ENCODE measurements at places on chromosomes 5 and 9.
A peak's percentile ranks its signal among the peaks of the same experiment; 100 is the strongest.

DNA sequence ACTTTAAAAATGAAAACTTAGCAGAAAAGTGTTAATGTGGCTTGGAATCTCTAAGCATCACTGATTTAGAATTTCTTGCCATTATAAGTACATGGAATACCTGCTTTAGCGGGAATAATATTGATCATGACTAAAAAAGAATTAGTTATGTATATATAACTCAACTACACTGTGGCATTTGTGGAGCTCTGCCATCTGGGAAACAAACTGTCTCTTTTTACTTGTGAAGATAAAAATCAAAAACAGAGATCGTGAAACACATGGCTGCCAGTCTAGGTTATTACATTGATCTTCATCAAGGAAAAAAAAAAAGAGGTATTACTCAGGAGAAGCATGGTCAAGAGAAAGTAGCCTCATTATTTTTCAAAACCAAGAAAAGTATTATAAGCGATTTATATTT, 287.4 kb downstream of the HTR1A start:
- DNase-seq, result no peak

- DNase-seq, result no peak
Measured at GRCh38 chr9:128365525-128365924, 5.6 kb upstream of the URM1 start.

DNA sequence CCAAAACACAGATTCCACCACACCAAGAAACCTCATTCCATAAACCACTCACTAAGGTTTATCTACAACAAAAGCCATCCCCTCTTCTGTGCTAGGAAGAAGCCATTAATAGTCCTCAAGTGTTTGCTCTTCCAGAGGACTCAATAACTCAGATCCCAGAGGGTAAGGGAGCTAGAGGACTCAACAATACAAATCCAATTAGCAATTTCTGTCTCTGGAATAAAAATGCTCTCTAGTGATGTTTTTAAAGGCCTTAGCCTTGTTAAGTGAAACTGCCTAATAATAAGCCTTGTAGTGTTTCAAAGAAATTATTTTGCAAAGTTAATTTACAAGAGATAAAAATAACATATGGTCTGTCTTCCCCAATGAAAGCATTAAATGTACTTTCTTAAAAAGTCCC, 942.4 kb downstream of the CDH12 start:
- no peak for DNase-seq

DNA sequence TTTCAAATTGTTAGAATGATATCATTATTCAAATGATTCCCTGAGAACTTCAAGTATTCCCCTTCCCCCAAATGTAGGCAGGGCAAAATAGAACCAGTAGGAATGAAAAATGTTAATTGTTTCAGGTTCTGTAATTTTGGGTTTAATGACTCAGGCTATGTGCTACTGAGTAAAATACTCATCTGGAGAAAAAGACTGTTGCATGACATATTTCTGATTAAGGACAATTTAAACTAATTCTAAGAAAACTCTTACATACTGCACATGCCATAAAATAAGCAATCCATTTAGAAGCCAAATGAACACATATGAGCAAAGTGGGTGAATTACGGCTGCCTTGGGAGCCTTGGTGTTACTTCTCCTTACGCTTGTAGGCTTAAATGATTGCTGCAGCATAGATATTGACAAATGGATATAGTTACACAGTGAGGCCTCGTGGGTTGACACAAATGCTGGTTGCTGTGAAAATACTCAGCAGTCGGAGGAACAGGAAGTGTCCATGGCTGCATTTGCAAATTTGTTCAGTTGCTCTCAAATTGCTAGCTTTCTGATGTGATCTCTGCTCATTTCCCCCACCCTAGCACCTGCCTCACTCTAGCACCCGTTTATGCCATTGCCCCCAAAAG, 174.9 kb upstream of the DMAC1 start:
- DNase-seq, result peak; percentile 20

- DNase-seq, result no peak
Measured at GRCh38 chr9:34998266-34998665, 8.7 kb downstream of the DNAJB5 start.

- no peak for DNase-seq
Measured at GRCh38 chr9:126504977-126505455, 108.7 kb upstream of the LMX1B start.

- DNase-seq, result no peak
Measured at GRCh38 chr5:68374796-68375518, 159.4 kb downstream of the PIK3R1 start.

- DNase-seq, result no peak
Measured at GRCh38 chr5:137310051-137310730, 188.9 kb downstream of the SPOCK1 start.

DNA sequence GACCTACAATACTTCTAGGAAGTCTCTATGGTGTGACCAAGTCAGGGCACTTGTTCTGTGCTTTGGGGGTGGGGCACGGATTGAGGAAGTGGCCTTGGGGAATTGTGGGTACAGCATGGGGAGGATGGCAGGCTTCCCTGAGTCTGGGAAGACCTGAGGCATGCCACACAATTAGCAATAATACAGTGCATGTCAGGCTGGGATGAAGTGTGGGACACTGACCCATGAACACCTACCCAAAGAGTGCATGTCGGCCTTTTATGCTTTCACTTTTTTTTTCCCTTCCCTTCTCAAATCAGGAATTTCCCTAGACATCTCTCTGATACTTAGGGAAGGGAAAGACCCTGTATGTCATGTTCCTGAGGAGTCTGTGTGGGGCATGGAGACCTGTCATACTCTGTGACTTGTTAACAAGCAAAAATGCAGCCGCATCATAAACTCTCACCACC, 146.4 kb downstream of the PALM2AKAP2 start:
- no peak for DNase-seq

- no peak for DNase-seq
Measured at GRCh38 chr9:2336055-2336454, 285.5 kb upstream of the VLDLR start.

- no peak for DNase-seq
Measured at GRCh38 chr5:37077146-37077545, 172.0 kb downstream of the CPLANE1 start.

GRCh38 chr9:134648701-134649530, 7.3 kb downstream of the COL5A1 start:
- DNase-seq, result no peak

DNA sequence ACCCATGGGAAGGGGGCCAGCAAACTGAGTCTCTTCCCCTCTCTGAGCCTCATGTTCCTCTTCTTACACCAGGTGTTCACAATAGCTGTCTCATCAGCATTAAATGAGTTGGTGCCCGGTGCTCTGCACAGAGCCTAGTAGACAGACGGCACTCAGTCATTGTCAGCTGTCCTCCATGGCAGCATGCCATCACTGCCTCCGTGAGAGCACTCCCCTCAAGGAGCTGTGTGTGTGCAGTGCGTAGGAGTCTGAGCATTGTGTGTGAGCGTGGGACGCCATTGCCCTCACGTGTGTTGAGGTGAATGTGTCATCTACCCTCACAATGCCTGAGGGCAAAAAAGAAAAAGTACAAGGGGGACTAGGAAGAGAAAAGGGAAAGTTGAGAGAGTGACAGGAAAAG, 536.5 kb downstream of the CDK5RAP2 start:
- DNase-seq, result no peak

- DNase-seq, result no peak
Measured at GRCh38 chr5:154593796-154594195, 115.8 kb upstream of the HAND1 start.

GRCh38 chr5:39453606-39454005, 28.8 kb upstream of the DAB2 start:
- DNase-seq, result no peak

DNA sequence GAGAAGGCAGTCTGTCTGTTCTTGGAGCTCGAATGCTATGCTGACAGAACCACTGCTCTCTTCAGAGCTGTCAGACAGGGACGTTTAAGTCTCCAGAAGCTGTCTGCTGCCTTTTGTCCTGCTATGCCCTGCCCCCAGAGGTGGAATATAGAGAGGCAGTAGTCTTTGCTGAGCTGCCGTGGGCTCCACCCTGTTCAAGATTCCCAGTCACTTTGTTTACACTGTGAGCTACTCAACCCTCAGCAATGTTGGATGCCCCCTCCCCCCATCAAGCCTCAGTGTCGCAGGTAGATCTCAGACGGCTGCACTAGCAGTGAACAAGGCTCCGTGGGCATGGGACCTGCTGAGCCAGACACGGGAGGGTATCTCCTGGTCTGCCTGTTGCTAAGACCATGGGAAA, 344.2 kb downstream of the TMEM161B start:
- DNase-seq, result no peak

DNA sequence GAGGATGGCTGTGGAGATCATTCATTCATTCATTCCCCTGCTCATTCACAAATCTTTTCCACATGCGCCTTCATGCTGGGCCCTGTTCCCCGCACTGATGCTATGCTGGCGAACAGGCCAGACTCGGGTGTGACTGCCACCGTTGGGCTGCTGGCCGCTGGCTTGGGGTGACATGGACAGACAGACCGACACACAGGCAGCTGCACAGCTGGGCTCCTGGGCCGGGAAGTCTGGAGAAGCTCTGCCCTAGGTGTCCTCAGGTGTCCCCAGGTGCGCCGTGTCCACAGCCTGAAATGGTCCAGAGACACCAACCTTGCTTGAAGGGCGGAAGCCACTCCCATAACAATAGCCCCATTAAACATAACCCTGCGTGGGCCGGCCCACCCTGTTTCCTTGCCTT, 35.0 kb upstream of the BARHL1 start:
- DNase-seq, result no peak

DNA sequence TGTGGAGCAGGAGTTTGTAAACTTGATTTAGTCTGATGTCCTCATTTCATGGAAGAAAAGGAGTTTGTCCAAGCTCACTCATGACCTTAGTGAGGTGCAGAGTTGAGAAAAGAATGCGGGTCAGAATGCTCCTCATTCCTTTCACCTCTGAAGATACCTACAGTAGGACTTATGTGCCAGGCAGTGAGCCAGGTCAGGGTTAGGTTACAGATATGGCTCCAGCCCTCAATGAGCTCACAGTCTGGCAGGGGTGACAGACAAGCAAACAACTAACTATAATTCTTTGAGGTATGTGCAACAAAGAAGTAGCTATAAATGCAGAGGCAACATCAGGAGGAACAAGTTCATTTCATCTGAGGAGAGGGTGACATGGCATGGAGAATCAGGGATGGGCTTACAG, 102.5 kb downstream of the SPATA31D1 start:
- DNase-seq, result no peak

DNA sequence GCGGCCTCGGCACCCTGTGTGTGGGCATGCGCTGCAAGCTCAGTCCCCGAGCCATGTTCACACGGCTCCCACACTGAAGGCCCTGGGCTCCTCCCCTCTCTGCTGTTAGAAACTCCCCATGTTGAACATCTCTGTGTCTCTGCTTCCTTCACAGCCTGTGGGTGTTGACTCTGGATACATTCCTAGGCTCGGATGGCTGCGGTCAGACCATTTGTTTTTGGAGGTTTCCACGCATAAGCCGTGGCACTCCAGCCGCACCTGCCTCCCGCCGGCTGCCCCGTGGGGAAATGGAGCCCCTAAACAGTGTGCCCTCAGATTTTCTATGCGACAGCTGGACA, 31.2 kb upstream of the LRRC14B start:
- no peak for DNase-seq

- no peak for DNase-seq
Measured at GRCh38 chr5:124044613-124045012, 532.6 kb downstream of the CSNK1G3 start.

- DNase-seq, result no peak
Measured at GRCh38 chr5:179825655-179826182, 5.0 kb downstream of the SQSTM1 start.

DNA sequence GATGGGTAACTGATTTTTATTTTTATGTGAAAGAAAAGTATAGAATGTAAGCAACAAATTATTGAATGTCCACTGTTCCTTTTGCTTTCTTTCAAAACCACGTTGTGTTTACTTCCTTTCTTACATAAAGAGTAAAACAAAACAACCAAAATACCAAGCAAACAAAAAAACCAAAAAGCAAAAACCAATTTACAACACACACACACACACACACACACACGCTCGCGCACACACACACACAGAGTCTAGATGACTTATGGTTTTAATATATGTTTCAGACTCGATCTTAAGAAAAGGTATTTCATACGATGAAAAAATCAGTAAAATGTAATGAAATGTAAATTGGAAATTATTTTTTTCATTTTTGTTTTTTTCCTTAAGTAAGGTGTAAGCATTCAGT, 80.3 kb downstream of the ADGRV1 start:
- no peak for DNase-seq

GRCh38 chr9:77977210-77977611, 54.4 kb downstream of the GNAQ start:
- peak; percentile 32 for DNase-seq

DNA sequence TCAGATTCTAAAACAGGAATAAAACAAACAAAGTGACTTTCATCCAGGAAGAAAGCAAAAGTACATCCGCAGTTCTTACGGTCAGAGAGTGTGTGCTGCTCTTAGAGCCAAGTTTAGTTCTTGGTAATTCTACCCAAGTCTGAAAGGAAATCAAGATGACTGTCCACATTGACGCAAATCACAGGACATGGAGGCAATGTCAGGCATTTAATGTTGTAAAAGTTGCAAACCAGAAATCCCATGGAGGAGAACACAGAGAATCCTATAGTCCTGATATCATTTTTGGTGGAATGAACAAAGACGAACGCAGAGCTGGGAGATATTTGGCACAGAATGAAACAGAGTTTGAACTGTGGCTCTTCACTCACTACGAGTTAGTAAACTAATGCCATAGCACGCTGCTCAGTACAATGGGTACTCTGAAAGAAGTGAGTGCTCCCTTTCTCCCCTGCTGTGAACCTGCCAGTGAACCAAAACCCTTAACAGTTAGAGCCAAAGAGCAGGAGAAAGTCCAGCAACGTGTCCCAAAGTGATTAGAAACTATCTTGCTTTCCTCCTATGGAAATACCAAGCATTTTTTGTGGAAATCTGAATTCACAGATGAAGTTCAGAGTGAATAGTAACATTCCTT, 74.3 kb downstream of the MUSK start:
- DNase-seq, result no peak

- DNase-seq, result no peak
Measured at GRCh38 chr5:159058716-159059636, 40.7 kb downstream of the EBF1 start.

DNA sequence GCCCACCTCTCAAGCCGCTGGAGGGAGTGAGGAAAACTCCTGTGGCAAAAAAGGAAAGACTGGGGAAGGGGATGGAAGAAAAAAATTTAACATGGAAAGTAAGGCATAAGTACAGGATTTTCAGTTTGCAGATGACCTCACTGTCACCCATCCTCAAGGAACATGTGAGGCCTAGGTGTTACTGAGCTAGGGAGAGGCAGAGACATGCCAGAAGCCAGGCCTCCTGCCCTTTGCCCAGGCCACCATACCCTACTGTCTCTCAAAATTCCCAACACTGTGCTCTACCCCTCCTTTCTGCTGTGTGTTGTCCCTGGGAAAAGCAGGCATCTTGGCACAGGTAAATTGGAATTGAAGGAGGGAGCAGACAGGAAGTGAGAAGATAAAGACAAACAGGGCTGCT, 4.4 kb upstream of the MGAT1 start:
- DNase-seq, result peak; percentile 9

GRCh38 chr5:112348387-112348786, 70.7 kb downstream of the EPB41L4A start:
- DNase-seq, result no peak

- DNase-seq, result no peak
Measured at GRCh38 chr5:148748702-148749392, 77.6 kb upstream of the ADRB2 start.

Data from stimulated activated naive CD8-positive, alpha-beta T cell treated with anti-CD3 and anti-CD28 coated beads, Interleukin-15, amount 100 ng/mL, for 72 hours (primary cell).